Activated T-helper 1 cell treated with anti-CD3 and anti-CD28 coated beads, Interleukin-2, amount 50 U/mL, for 16 hours (primary cell): ENCODE measurements at places on chromosomes 7 and 10.

GRCh38 chr7:107920048-107920772, 29.2 kb downstream of the DLD start:
- DNase-seq, result no peak

DNA sequence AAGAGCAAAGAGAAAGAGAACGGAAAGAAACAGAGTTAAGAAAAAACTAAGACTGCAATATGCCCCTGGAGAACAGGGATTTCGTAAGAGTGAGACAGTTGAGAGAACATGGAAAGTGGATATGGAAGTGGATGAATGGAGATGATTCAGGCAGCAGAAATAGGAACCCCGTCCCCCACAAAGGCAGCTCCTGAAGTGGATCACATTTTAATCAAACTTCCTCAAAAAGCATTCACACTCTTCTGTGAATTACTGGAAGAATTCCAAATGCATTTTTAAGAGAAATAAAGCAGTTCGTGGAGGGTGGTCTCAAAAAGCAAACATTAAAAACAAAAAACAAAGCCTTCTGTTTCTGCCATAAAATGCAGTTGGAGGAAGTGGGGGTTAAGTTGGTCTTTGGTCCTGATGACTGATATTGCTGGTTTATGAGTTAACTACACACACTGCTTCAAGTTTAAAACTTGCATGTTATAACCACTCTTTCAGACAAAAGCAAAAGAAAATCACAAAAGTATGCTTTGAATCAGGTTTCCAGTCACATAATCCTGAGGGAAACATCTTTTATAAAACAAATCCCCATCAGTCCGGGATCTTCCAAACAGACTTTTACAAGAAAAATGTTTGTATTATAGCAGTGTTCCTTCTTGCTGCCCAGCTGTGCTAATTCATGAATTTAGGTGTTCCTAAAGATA, 214.3 kb downstream of the FANK1 start:
- no peak for DNase-seq

GRCh38 chr10:87605628-87606251, 53.9 kb upstream of the PAPSS2 start:
- no peak for DNase-seq

- DNase-seq, result no peak
These were observed 234.2 kb downstream of the CRPPA start for GRCh38 chr7:16187131-16187530.

DNA sequence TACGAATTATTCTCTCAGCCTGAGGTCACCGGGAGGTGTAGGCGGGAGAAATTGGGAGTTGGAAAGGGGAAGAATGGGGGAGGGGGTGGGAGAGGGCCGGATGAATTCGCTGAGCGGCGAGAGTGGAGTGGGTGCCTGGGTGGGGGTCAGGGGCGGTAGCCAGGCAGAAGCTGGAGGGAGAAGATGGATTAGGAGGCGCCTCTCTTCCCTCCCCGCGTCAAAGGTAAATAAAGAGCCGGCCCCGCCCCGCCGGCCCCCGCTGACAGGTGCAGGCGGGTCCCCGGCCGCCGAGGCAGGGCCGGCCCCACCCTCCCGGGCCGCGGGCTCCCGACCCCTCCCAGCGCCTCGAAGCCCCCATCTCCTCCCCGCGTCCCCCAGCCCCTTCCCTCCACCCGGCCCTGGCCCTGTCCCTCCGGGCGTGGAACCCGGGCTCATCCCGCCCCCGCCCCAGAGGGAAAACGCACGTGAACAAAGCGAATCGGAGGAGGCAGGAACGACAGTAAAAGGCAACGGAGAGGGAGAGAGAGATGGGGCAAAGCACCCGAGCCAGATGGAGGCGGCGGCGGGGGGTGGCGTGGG, 872 bp downstream of the FAM131B start:
- DNase-seq, result no peak

- DNase-seq, result no peak
These were observed 398.1 kb downstream of the CDC14C start for GRCh38 chr7:49322476-49322875.

DNA sequence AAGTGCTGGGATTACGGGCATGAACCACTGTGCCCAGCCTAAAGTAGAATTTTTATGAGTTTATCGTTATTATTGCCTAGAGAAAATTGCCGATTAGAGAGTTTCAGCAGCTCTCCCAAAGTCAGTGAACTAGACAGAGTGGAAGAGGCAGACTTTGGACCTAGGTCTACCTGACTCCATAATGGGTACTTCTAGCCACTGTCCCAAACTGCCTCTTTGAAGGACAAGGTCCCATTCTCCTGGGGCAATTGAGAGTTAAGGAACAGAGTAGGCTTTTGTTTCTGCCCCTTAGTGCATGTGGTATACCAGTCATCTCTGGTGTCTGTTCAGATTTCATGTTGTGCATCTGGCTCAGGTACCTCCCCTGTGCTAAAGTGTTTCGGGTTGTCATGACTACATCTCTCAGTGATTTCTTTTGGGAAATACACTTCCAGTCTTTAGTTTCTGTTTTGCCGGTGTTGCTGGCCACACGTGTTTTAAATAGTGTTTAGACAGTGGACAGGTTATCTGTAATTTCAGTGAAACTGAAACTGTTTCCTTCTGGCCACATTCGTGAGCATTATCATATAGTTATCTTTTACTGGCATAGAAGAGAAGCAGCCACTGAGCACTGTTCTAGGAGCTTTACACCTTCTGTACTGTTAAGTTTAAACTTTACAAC, 4.7 kb downstream of the TMEM236 start:
- DNase-seq, result no peak

- no peak for DNase-seq
These were observed 993 bp downstream of the PTPRN2 start for GRCh38 chr7:158586499-158587161.
